ENCODE measurements at places on chromosomes 2 and 18.

DNA sequence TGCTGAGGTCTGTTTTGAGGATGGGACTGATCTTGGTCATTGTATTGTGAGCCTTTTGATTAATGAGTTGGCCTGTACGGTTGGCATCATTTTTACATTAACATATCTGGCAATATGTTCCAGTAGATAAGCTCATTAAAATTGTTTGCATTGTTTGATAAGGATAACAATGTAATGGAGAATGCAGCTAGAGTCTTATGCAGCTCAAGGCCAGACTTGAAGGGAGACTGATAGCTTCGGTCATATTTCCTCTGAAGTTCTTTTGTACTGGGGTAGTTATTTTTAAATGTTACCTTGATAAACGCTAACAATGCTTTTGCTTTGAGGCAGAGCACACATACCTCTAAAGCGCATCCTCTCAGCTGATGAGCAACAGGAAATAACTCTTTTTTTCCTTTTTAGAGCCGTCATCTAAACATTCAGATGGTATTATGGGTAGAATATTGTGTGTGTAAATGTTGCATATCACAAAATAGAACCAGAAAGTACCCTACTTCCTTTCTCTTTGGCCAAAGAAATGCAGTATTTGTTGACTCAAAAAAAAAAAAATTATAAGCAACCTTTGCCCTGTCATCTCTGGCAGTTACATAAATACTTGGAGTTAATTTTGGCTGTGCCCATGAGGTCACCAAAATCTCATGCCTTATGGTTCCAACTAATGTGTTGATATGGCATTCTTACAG is 1.3 kb downstream of the MAPRE2 start:
- no peak for DNase-seq

GRCh38 chr2:33437297-33437696 is 39.2 kb upstream of the RASGRP3 start:
- peak; percentile 69 for DNase-seq

DNA sequence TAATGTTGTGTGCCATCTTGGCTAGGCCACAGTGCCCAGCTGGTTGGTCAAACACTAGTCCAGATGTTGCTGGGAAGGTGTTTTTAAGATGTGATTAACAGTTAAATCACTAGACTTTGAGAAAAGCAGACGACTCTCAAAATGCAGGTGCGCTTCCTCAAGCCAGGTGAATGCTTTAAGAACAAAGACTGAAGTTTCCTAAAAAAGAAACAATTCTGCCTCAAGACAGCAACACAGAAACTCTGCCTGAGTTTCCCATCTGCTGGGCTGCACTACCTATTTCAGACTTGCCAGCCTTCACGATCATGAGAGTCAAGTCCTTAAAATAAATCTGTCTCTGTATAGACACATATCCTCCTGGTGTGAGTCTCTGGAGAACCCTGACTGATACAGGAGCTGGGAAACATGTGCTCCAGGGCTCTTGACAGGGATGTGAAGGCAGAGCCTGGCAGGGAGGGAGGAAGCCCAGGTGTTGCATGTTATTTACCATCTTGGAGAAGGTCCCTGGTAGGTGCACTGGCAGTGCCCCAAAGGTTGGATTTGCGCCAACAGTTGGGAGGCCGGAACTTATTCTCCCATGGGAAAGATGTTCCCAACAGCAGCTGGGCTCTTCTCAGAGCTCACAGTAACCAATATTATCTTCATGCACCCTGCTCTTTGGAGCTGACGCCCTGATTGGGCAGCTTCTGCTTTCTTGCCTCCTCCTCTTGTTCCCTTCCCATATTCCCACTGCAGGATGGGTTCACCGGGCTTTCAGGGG is 43.9 kb downstream of the ST6GAL2 start:
- DNase-seq, result no peak

- no peak for DNase-seq
These were observed 1216.6 kb upstream of the PIK3C3 start for GRCh38 chr18:40738321-40738880.

GRCh38 chr2:195659114-195659513 is 2.1 kb downstream of the SLC39A10 start:
- no peak for DNase-seq

GRCh38 chr2:225100269-225100668 is 58.0 kb upstream of the DOCK10 start:
- DNase-seq, result no peak

DNA sequence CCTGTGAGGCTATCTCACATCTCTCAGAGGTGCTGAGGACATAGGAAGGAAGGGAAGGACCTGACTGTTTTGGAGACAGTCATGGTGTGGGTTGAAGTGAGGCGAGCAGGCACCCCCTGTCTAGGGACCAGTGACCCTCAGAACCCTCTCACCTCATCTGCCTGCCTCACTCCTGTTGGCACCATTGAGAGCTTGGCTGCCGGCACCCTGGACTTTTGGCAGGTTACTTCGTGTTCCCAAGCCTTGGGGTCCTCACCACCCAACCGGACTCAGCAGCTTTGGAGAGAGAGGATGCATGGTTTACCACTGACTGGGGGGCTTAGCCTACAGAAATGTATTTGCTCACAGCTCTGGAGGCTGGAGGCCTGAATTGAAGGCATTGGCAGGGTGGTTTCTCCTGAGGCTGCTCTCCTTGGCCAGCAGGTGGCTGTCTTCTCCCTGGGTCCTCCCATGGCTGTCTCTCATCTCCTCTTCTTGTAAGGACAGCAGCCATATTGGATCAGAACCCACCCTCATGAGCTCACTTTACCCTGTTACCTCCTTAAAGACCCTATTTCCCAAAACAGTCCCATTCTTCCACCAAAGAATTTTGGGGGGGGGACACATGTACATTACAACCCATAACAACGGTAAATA is 142.0 kb downstream of the TSN start:
- DNase-seq, result peak; percentile 55

GRCh38 chr2:216872624-216873023 is 12.8 kb upstream of the TNP1 start:
- no peak for DNase-seq

DNA sequence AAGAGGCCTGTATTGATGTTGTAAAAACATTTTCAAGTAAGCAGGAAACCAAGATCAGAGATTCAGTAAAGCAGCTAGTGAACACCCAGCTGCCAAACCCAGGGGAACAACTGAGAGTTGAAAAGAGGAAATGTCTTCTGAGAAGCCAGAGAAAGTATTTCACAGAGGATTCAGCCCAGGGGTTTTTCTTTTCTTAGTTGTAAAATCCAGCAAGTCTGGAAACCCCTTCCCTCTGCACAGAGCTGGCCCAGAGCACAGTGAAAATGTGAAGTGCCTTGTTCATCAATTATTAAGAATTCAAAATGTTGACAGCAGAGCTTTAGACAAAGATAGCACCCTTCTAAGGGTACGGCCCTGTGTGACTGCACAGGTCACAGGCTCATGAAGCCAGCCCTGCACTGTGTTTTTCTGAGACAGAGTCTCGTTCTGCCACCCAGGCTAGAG is 28.4 kb downstream of the AFF3 start:
- DNase-seq, result no peak

DNA sequence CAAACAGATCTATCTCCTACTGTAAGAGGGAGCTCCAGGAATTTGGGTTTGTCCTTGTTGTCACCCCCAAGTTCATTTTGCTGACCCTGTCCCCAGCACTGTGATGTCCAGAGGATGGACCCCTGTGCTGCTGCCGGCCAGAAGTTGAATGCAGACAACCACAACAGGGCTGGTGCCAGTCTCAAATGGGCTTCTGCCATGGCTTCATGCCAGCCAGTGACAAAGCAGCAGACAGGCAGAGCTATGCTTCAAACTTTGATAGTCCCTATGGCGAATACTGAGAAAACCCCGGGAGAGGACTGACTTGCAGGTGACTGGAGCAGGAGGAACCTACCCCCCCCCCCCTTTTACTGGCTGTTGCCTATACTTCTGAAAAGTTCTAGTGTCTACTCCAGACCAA is 3.2 kb downstream of the SMAD7 start:
- DNase-seq, result no peak

DNA sequence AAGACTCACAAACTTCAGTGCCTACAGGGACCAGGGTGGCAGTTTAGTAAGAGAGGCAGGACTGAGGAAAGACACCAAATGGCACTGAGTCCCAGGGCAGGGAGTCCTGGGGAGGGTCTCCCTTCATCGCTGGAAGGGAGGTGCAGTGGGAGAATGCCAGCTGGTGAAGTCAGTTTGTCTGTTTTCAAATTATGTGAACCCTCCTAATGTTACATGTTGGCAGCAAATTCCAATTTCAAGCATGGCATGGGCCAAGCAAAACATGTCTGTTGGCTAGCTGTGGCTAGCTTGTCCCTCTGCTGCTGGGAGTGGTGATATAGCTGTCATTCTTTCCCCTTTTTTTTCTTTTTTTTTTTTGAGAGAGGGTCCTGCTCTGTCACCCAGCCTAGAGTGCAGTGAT is 55.9 kb upstream of the HAAO start:
- no peak for DNase-seq

GRCh38 chr2:221407765-221408164 is 164.3 kb downstream of the EPHA4 start:
- no peak for DNase-seq

DNA sequence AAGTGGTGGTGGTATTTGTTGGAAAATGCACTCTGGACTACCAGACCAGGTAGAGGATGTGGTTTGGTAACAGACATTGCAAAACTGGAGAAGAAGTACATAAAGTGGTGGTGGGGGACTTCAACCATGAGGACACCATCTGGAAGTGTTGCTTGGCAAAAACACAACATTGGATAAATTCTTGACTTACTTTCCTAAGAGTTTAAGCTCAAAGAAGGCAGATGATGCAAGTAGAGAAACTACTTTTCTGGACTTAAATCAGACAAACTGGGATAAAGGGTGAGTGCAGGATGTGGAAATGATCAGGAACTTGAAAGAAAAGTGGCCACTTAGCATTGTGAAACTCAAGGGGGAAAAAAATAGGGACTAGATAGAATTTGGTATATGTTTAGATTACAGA is 487.4 kb downstream of the ZEB2 start:
- no peak for DNase-seq

DNA sequence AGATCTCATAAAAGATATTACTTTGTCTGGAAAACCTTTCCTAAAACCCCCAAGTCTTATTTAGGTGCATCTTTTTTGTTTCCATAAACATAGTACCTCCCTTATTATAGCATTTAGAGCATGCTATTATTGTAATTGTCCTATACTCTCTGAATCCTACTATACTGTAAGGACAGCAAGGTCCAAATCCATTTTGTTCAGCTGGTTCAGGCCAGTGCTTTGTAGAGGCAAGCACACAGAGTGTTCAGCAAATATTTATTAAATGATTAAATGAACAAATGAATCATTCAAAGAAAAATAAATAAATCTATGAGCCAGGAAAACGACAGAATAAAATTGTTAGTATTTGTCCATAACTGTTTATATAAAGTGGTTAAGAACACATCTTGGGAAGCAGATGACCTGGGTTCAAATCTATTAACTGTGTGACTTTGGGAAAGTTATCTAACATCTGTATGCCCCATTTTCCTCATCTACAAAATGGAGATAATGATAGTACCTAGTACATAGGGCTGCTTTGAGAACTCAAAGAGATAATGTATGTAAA is 86.0 kb downstream of the COL3A1 start:
- DNase-seq, result no peak

GRCh38 chr2:101251844-101252407 is 760 bp upstream of the CNOT11 start:
- no peak for DNase-seq

- DNase-seq, result no peak
These were observed 27.1 kb upstream of the DSC1 start for GRCh38 chr18:31189757-31190156.

DNA sequence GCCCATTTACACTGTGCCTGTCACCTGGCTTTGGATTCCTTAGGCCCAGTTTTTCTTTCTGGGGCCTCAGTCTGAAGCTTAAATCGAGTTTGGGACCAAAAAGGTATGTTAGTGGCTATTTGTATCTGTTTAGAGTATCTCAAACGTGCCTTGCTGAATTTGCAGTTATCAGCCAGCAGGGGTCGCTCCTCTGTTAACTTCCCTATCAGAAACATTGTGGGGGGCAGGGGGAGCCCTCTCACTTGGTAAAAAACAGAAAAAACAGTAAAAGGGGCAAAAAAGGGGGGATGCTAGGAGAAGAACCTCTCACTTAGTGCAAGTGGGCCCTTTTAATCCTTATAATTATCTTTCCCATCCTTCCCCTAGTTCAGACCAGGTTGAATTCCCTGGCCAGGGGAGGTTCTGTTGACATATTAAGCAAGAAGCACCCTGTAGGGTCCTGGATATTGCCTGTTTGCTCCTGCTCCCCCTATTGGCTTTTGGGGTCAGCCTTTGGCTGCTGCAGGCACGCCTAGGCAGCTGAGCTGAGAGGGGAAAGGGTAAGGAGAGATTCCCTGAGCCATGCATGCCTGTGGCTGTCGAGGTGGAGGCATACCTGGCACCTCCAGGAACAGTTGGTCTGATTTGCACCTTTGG is 8.8 kb upstream of the IFIH1 start:
- DNase-seq, result no peak

DNA sequence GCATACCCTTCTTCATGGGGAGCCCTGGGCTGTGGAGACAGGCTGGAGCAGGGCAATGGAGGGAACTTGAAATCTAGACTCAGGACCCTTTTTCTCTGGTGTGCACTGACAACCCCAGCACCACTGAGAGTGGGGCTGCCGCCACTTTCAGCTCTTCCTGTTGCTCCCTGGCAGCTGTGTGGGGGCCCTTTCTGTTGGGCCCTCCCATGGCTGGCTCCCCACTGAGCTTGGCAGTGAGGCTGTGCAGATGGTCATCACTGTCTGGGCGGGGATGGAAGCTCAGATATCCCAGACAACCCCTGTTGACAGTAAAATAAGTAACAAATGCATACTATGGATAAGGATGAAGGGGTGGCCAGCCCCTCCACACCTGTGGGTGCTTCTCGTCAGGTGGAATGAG is 6.7 kb downstream of the MYO7B start:
- no peak for DNase-seq

DNA sequence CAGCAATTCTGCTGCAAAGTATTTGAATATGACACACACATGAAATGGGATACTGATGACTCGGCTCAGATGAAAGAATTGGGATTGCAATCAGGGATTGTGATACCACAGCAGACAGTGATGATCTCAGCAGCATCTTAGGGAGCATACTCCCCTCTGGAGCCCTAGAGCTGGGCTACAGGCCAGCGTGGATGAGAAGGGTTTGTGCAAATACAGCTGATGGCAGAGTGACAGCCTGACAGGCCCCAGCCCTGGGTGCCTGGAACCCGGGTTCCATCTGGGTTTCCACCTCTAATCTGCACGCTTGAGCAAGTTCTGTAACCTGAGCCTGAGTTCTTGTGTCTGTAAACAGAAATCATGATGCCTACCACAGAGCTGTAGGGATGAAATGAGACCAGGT is 418.0 kb downstream of the LRATD1 start:
- no peak for DNase-seq
